ENCODE measurements at places on chromosomes 16 and 17.

DNA sequence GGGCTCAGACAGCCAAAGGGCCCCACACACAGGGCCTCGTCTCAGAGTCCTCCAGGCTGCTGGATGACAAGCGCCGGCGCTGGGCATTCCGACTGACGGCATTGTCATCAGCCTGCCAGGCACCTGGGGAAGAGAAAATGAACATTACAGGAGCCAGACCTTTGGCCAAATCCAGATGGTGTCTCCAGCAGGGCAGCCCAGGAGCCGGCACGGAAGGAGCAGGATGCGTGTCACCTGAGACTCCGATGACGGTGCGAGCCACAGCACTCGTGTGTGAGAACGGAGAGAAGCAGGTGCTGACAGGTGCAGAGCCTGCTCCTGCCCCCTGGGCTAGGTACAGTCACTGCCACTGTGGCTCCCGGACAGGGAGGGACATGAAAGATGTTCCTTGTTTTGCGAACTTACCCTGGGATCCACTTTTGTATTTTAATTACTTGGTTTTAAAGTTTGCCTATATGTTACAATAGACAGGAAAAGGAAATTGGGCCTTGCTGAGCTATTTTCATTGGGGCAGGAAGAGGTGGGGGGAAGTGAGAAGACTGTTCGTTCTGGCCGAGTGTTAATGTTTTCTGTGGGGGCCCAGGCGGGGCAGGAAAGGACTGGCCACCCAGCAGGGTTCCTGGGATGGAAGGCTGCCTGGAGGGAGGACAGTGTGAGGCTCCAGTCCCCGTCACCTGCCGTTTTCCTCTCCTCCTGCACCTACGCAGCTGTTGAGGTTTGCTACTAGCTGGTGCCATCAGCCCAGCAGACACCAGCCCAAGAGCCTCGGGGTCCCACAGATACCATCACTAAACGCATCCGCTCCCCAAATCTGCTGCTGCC, 4.4 kb upstream of the FOXJ1 start:
- DNase-seq = no peak

- no peak for DNase-seq
These were observed 31.8 kb upstream of the PRM1 start for GRCh38 chr16:11312718-11313492.

GRCh38 chr16:69131167-69131838, 1.1 kb downstream of the CHTF8 start:
- no peak for DNase-seq

- no peak for DNase-seq
These were observed 10.2 kb downstream of the BAHCC1 start for GRCh38 chr17:81405411-81405872.

GRCh38 chr16:30068750-30069610, 3.4 kb downstream of the ALDOA start:
- no peak for DNase-seq

DNA sequence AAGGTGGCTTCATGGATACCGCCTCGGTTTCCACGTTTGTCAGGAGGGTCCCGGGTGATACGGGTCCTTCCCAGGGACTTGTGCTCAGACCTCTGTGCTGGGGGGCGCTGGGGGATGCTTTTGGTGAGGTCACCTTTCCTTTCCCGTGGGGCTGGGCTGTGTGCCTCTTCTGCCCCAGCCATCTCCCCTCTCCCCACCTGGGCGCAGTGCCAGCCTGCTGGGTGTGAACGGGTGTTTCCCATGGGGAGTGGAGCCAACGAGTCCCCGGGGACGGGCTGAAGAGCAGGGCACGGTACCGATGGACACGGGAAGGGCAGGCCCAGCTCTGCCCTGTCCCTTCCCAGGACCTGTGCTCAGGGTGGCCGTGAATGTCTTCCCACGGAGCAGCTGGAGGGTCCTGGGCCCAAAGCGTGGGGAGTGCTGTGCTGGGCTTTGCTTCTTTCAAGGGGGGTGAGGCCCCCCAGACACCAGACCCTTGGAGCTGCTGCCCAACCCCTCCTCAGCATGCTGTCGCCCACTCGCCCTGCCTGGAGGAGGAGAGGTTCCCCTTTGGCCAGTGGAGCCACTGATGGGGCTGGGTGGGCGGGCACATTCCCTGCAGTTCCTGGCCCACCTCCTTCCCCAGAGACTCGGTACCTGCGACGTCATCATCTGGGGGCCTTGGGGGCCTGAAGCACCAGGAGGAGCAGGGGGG, 15.5 kb downstream of the TELO2 start:
- DNase-seq = no peak

Measured in left renal pelvis (tissue), 4 donors.